M059J (cell line): ENCODE measurements at places on chromosomes 11 and 22.

DNA sequence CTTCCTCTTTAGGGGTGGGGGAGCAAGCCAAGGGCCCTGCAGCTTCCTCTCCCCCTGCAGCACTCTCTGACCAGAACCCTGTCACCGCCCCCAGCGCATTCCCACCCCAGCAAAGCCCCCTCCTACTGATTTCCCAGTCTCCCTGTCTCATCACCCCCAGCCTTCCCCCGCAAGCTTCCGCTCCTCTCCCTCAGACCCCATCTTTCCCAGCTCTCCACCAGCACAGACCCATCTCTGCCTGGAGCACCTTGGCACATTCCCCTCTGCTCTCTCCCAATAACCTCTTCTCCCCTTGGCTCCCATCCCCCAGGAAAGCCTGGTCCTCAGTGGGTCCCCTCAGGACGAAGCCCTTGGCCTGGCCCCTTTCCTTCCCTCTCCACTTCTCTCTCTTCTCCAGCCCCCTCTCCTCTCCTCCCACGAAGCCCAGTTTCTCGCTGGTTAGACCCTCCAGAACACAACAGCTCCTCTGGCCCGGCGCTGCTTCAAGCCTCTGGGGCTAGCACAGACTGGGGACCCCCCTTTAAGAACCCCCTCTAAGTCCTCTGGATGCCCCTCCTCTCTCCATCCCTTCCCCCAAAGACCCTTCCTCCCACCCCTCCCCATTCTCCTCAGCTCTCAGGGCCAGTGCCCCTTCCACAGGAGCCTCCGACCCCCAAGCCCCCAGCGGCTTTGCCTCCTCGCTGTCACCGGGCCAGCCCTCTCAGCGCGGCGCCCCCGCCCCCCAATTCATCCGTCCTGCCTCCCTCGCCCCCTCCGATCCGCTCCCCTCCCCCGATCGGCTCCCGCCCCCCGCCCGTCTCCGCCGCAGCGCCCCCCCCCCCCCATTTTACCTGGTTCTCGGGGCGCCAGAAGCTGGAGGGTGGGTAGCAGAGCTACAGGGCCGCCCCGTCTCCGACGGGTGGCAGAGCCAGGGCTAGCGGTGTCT is 594 bp downstream of the NRXN2 start:
- no peak for DNase-seq

DNA sequence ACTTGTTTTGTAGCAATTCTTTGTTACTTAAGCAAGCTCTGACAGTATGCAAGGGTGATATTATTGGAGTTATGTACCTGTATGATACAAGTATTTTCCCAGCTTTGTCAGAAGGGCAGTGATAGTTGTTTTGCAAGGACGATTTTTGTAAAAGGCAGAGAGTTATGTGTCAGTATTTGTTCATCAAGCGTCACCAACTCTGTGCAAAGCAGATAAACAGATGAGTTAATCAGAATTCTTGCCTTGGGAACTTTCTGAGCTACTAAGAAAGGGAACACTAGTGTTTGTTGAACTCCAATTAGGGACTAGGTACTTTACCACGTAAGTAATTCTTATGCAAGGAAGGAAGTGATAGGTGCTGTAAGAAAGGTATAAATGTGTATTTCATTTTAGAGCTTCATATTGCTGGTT is 1.4 kb downstream of the USP47 start:
- DNase-seq, result peak; percentile 80

DNA sequence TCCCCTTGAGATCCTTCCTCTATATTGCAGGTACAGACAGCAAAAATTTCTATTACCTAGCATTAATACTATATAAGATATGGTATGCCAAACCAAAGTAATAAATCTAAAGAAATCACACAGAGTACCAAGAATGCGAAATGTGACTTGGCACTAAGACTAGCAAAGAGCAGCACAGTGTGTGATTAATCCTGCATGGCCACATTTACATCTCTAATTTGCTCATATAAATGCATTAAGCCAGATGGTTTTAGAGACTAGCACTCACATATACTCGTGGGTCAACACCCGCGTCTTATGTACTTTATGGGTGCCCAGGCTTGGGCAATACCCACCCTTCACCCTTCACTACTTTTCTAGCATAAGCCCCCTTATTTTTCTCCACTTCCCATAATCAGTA is 213.2 kb downstream of the TTC28 start:
- DNase-seq, result no peak

GRCh38 chr11:128036556-128037093 is 550.7 kb downstream of the ETS1 start:
- DNase-seq, result no peak

GRCh38 chr11:47726878-47727514 is 11.8 kb upstream of the AGBL2 start:
- DNase-seq, result no peak

GRCh38 chr11:414318-414857 is 411 bp downstream of the SIGIRR start:
- DNase-seq, result no peak

- no peak for DNase-seq
Measured at GRCh38 chr11:93840981-93841380, 9.4 kb downstream of the VSTM5 start.

- peak; percentile 64 for DNase-seq
Measured at GRCh38 chr11:33444835-33445594, 187.8 kb downstream of the HIPK3 start.

GRCh38 chr22:19687561-19688300 is 26.6 kb upstream of the SEPTIN5 start:
- DNase-seq, result no peak

DNA sequence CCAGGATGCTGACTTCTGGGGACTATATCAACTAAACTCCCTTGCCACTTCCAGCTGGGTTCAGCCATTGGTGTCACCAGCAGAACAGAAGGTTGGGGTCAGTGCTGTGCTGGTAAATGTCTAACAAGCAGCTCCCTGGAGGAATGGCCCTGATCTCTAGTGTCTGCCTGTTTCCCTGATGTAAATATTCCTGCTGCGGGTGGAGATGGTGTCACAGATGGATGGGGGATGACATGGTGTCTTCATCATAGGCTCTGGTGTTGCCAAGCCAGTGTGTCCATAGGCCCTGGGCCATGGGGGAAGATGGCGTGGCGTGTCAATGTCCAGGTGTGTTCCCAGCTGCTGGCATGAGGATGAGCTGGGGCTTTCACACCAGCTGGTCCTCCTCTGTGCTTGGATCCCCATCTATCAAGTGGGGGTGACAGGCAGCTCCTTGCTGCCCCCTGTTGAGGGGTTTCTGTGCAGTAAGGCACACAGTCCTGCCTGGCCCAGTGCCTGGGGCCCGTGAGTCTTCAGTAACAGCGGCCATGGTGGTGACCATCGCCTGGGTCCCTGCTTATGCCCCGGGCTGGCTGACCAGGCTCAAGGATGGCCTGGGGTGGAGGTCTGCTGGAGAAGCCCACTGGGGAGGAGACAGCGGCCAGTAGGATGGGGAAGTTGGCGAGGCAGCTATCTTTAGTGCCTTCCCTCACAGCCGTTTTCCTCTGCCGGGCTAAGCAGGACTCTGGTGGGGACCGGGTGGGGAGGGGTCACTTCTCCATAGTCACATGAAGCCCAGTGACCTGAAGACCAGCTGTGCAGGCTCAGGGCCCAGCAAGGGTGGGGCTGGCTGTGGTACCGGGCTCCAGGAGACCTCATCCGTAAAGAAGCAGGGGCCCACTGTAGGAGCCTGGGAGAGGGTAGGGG is 12.7 kb downstream of the RPL3 start:
- DNase-seq, result peak; percentile 39

- DNase-seq, result no peak
Measured at GRCh38 chr22:46560696-46561295, 23.4 kb upstream of the CELSR1 start.

DNA sequence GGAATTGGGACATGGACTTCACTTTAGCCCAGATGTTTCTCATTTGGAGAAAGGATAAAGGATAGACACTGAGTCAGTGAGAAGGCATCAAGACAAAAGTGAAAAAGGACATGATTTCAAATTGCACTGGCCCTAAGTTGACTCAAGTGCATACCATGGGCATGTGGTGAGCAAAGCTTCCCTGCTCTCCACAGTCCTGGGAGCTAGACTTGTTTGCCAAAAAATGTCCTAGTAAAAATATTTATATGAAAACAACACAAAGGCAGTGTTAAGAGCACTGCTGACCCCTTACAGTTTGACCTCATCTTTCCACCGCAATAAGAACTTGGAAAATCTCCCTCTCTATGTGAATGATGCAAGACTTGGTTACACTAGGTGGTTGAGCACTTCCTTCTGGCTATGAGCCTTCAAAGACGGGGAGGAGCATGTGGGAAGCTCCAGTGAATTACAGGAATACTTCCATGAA is 46.5 kb upstream of the FIBIN start:
- DNase-seq, result peak; percentile 36

- no peak for DNase-seq
Measured at GRCh38 chr11:69316956-69317355, 23.0 kb downstream of the MYEOV start.

DNA sequence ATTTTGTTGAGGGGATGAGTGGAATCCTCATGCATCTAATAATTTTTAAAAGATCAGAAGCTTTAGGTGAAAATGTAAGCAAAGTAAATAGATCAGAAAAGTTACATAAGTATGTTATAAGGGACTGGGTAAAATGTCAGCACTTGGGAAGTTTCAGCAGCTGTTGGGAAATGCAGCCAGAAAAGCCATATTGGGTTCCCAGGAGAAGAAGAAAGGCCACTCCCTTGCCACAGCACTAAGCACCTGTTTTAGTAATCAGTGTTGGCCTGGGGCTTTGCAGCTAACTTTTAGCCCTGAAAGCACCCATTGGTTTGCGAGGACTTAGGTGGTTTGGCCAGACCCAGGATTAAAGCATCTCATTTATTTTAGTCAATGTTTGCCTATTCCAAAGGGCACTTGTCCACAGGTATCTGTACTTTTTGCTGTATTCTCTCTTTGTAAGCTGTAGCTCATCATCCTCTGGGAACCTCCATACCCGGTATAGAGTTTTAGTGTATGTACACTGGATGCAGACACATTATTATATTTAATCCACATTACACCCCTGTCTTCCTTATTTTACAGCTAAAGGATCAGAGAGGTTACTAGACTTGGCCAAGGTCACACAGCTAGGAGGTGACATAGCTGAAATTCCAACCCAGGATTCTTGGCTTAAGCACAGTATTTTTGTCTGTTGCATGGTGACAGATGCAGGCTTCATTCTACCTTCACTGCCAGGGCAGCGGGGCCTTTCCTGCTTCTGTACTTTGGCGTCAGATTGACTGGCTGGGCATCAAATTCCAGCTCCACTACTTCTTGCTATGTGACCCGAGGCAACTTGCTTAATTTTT is 127.7 kb upstream of the SESN3 start:
- DNase-seq, result no peak

DNA sequence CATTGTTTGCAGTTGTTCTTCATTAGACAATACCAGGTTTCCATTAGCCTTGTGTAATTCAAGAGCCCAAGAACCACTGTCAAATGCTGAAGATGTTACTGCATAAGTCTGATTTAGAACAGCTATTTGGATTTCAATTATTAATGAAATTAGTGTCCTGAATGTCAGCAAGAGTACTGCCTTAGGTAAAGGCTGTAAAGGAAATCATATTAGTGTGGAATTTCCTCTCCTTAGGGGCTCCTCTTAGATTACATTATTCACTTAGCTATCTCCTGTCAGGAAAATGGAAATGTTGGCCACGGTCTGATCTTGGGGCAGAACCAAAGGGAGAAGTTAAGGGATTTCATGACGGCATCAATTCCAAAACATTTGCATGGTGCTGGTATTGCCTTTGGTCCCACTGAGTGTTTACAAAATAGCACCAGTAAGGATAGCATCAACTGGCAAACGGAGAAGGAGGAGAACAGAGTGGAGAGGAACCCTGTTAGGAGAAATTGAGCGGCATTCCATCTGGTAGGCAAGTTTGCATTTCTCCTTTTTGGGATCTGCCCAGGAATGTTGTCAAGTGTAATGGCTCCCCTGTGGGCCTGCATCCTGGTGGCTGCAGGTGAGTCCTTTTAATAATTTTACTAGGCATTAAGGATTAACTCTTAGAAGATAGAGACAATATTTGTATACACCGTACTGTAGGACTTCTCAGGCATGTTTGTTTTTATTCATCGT is at the start of gene HTR3B:
Gene HTR3B (plus strand): TSS at position 418 of the 723 bp plus-strand sequence. CDS start 138 bp downstream, at position 556.
- no peak for DNase-seq

DNA sequence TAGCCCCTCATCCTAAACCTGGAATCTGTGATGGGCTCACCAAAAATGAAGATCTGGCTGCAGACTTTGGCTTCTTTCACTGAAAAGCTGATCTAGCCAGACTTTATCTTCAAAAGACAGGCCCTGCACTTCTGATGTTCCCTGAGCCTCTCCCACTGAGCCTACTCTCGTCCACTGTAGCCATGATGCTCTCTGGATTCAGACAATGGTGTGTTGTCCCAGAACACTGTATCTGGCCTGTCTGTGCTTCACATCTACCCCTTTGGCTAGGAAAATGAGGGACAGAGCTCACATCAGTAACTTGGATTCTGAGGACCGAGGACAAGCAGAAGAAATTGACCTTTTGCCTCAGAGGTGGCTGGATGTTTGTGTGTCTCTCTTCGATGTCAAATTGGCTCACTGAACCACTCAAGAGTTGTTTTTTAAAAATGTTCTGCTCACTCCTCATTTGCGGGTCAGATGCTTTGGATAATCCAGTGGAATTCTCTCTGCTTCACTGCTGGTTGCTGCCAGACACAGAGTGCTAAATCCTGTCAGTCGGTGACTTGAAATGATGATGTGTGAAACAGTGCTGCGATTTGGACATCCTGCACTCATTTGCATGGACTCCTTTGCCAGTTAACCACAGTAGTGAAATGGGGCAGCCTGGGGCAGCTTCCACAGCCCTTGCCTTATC is 67.5 kb downstream of the ARFGAP2 start:
- no peak for DNase-seq

DNA sequence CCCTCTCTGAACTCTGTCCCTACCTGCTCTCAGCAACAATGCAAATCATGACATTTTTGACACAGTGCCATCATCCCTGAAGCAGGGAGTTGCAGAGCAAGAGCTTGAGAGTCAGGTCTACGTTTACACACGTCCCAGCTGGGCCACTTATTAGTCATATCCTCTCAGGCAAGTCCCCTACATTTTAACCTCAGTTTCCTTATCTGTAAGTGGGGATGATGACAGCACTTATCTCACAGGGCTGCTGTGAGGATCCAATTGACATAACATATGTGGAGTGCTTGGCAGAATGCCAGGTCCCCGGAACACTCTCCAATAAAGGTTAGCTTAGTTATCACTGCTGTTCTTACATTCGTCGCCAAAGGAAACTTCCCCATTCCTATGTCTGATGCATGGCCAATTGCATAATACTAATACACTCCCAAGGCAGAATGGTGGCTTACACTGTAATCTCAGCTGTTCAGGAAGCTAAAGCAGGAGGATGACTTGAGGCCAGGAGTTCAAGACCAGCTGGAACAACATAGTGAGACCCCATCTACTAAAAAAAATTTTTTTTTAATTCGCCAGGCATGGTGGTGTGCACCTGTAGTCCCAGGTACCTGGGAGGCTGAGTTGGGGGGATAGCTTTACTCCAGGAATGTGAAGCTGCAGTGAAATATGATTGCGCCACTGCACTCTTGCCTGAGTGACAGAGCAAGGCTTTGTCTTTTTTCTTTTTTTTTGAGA is 16.6 kb downstream of the ASCC2 start:
- DNase-seq, result peak; percentile 83
